ENCODE measurements at places on chromosomes 7 and 10. TPM values are rescaled to one million over a fixed set of nuclear protein-coding genes. Genes with fewer than 3 reads are reported as not detected.

Gene PIK3AP1
- total RNA-seq: 3.1 TPM

Gene EBF3
- total RNA-seq: 5.8 TPM

Gene TRPV5
- not detected for total RNA-seq

Gene HMX3
- not detected for total RNA-seq

Gene CFAP58
- 3.5 TPM for total RNA-seq

Gene DHTKD1
- total RNA-seq: 23.6 TPM

Gene CWF19L1
- total RNA-seq: 10.5 TPM

Gene AKR1C2
- 47.0 TPM for total RNA-seq

Gene C10orf105
- not detected for total RNA-seq

Gene EBLN1
- not detected for total RNA-seq

Gene MACC1
- total RNA-seq: not detected

Gene WNT16
- total RNA-seq: not detected

Gene PILRA
- total RNA-seq: 2.6 TPM

Gene OR2A12
- not detected for total RNA-seq

Gene MYPN
- 145 TPM for total RNA-seq

Gene ANXA8L1
- 44.2 TPM for total RNA-seq

Gene ANKMY2
- 20.8 TPM for total RNA-seq

Gene TRIM73
- 0.48 TPM for total RNA-seq

Gene TFEC
- total RNA-seq: 2.1 TPM

Gene FBXL13
- total RNA-seq: 1.7 TPM

Gene RPEL1
- not detected for total RNA-seq

Gene DGKI
- 4.4 TPM for total RNA-seq

Gene SLC25A28
- total RNA-seq: 17.5 TPM

Gene ZP3
- total RNA-seq: 2.4 TPM

Gene HPSE2
- not detected for total RNA-seq

Gene TRIM56
- 10.2 TPM for total RNA-seq

Gene NPY
- 5.0 TPM for total RNA-seq

Gene TDRD1
- 0.12 TPM for total RNA-seq

Gene PTPRN2
- total RNA-seq: 2.7 TPM

Gene YKT6
- total RNA-seq: 44.9 TPM

Gene SPDYE9
- not detected for total RNA-seq
